Renal pelvis (tissue), 12 donors: ENCODE measurements at places on chromosomes 4 and X.

DNA sequence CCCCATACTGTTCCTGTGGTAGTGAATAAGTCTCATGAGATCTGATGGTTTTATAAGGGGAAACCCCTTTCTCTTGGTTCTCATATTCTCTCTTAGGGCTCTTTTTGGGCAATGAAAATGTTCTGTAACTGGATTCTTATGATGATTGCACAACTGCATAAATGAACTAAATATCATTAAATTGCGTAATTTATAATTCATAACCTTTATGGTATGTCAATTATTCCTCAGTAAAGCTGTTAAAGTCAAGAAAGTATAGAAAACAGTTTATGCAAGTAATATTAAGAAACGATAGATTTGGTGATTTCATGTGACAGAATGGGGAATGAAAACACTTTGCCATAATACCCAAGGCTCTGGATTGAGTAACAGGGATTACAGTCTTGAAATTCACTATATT is 33.5 kb upstream of the SPANXD start:
- DNase-seq: no peak

GRCh38 chr4:121696170-121696580 is 605 bp downstream of the ANXA5 start:
- peak; percentile 45 for DNase-seq

DNA sequence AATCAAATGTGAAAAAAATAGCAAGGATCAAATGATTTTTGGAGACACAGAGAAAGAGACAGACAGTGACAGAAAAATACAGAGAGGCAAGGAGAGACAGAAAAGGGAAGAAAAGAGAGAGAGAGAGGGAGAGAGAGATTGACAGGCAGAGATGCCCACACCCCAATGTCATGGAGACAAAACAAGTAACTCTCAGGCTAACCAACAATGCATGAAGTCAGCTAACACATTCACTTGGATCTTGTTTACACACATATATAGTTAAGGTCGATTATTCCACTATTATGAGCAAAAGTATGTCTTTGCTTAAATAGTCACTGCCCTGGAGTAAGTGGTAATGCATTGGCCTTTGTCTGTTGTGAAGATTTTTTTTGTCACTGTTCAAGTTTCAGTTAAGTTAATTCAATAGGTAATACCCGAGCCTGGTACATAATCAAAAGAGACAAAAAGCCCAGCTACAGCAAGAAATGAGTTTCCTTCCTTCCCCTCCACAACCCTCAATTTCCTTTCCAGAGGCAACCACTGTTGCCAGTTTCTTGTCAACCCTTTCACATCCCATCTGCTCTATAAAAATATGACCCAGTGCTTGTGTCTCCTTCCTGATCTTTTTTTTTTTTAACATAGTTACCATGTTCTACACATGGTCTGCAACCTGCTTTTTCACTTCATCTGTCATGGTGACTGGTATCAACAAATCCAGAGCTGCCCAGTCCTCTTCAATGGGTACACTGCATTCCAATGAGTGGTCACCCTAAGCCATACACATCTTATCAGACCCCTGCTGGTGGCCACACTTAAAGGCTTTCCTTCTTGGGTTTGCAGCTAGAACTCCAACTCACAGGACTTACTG is 52.1 kb downstream of the PROM1 start:
- no peak for DNase-seq

DNA sequence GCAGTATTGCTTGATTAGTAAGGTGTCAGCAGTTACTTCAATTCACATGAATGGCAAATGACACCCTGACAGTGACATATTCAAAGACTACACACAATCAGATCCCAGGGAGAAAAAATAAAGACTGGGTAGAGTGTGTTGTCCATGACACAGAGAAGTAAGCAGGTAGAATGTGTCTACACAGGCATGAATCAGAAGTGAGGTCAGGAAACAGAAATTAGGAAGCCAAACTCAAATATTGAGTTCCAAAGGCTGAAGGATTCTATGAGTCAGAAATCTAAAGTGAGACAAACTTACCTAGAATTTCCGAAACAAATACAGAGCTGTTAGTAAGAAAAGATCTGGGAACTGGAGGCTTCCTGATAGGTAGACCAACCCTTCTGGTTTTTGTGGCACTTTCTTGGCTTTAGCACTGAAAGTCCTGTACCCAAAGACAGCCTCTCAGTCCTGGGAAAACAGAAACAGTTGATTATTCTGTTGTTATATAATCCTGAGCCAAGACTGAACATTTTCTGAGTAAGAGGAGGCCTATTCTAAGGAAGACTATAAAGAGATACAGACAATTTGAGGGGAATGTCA is 24.3 kb upstream of the GLRA2 start:
- no peak for DNase-seq

GRCh38 chrX:97389761-97390192 is 506.1 kb downstream of the RPA4 start:
- DNase-seq: no peak

- DNase-seq: no peak
Measured at GRCh38 chr4:41887821-41888686, 47.2 kb upstream of the TMEM33 start.

GRCh38 chr4:124083711-124084110 is 628.8 kb downstream of the ANKRD50 start:
- DNase-seq: no peak

DNA sequence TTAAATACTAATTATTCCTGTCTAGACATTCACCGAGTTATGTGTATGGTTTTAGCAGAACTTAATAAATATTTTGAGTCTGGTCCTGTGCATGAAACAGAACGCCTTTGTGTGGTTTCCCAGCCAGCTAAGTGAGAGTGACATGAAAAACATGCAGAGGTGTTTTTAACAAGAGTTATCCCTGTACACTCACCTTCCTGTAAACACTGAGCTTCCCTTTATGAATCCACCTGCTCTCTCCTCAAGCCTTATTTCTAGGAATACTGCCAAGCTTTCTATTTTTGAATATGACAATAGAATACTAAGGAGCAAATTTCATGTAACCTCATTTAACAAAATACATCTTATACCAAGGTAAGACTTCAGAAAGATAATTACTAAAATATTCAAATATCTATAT is 270.3 kb upstream of the CTSO start:
- DNase-seq: no peak

- DNase-seq: no peak
Measured at GRCh38 chr4:81106150-81106549, 75.6 kb downstream of the BMP3 start.

DNA sequence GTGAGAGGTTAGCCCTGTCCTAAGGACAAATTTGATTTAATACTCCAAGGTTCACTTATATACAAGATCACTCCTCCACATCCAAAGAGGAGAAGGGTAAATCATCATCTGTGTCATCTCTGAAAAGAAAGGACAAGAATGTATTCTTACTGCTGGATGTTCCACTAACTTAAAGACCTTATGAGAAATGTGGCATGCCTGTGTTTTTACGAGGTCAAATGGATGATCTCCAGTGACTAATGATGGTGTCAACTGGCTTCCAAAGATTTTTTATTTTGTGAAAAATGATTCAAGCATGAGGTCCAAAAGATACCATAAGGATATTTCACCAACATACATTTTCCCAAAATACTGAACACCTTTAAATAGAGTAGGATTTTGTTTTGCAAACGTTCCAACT is 143.4 kb downstream of the PTCHD1 start:
- DNase-seq: no peak

- no peak for DNase-seq
Measured at GRCh38 chrX:79153348-79153747, 8.9 kb downstream of the GPR174 start.

GRCh38 chrX:153974003-153974725 is 1.6 kb downstream of the TMEM187 start:
- no peak for DNase-seq

DNA sequence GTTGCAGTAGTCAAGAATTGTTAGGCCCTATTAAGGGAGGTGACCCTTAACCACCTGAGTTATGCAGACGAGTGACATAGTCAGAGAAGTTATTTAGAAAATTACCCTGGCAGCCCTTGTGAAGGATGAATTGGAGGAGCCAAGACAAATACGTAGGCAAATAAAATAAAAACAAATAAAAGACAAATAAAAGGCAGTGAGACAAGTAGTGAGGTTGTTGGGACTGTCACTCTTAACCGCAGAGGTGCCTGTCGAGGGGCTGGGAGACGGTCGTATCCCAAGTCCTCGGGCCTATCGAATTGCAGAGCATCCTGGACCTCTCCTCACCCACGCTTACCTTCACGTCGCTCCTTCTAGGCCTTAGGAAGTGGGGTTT is 58.0 kb upstream of the ZC4H2 start:
- peak; percentile 9 for DNase-seq

DNA sequence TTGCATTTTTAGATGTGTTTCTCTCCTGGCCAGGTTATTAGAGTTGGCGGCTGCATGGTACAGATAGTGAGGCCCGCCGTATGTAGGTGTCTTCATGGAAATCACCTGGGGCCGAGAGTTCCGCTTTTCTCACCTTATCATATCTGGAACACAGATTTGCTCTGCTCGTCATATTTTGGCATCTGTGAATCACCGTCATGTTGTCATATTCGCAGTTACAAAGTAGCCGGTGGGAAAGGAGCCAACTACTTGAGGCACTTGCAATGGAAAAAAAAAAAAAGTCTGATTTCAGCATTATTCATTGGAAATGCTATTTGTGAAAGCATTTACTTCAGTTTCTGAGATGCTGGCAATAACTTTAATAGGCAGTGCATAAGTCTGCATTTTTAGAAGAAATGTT is 1715.2 kb upstream of the TENM3 start:
- no peak for DNase-seq

DNA sequence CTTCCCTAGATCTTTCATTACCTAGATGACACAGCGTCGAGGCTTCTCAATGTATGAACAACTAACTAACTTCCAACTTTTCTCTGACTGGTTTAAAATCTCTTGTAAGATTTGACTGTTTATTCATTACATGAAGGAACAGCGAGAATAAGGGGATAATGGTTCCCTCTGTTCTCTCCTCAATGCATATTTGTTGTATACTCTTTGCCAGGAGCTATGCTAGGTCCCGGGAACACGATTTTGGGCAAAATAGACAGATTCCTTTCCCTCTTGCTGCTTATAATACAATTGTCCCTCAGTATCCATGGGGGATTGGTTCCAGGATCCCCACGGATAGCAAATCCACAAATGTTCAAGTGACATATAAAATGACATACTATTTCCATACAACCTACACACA is 1020.0 kb downstream of the DMD start:
- DNase-seq: no peak

DNA sequence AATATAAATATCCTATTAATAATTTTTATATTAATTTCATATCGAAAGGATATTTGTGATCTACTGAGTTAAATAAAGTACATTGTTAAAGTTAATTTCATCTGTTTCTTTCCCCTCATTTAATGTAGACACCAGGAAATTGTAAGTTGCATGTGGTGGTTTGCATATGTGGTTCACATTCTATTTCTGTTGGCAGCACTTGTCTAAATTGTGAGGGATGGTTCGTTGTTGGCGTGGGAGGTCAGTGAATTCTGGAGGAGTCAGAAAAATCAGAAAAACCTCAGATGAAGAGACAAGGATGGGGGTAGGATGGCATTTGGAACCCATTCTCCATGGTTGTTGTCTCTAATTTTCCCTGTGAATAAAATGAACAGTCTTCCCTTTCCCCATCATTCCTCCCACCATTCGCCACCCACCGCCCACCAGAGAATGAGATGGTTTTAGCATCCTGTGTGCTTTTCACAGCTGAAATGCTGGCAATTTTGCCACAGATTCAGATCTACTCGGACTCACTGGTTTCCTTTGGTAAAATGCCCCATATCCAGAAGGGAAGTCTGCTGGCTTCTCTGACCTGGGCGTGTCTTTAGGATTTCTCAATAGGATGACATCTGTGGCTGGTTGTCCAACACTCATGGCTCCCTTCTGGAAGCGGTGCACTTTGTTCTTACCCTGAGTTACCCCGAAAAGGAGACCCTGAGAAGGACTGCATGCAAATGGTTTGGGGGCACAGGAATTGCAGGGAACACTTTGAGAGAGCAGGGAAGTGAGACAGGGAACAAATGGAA is 52.3 kb downstream of the LGI2 start:
- no peak for DNase-seq

- no peak for DNase-seq
Measured at GRCh38 chr4:38920677-38921076, 53.1 kb downstream of the FAM114A1 start.

DNA sequence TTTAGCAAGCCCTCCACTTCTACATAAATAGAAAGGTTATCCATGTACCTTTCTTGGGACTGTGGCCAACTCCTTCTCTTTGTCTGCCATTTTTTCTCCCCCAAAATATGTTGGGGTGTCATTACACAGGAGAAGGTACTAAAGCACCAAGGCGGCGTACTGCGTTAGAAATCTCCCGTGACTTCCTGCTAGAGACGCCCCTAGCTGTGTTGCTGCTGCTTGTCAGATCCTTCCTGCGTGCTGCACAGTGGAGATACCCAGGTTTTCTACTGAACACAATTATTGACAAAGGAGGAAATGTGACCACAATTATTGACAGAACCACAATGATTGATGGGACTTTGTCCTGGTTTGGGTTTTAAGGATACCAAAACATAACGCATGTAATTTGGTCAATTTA is 97.7 kb downstream of the EFHC2 start:
- no peak for DNase-seq

DNA sequence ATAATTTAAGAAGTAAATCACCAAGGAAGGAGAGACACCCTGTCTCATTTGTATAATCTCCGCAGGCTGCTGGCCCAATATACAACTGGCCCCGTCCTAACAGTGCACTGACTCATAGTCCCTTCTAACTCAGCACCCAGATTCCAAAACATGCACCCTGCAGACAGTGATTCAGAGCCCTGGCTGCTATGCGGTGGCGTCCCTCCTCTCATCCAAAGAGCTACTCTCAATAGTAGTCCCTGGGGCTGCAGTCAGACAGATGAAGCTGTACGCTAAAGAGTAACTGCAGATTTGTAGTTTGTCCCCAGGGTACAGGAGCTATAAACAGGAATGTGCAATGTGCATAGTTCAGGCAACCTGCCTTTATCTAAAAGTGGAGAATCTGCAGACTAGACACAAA is 23.0 kb downstream of the GABRA3 start:
- no peak for DNase-seq

- DNase-seq: no peak
Measured at GRCh38 chr4:54005475-54005874, 58.9 kb downstream of the CHIC2 start.

DNA sequence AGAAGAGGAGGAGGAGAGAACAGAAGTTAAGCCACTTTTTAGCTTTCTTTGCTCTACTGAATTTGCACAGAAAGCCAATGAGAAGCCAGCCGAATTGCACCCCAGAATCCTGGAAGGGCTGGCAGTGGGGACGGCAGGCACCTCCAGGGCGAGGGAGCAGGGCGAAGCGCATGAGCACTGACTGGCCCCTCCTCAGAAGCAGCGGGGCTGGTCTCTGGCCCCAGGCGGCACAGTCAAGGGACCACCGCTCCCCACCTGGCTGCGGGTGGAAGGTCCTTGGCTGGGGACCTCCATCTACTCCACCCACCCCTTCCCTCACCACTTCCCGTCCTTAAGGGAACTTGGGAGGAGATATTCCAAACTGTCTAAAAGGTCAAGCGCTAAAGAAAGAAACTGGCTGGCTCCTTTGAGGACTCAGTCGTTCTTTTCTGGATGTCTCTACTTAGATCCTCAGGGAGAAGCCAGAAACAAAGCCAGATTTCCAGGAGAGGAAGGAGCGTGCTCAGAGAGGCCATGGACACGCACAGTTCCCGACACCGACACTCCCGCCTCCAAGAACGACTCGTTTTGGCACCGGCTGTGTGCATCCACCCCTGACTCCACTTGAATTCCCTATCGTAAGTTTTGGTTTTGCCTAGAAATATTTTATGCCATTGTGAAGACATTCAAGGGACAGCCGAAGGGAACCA is 59.5 kb upstream of the CRMP1 start:
- no peak for DNase-seq
